ENCODE measurements at places on chromosomes 3 and 15.

DNA sequence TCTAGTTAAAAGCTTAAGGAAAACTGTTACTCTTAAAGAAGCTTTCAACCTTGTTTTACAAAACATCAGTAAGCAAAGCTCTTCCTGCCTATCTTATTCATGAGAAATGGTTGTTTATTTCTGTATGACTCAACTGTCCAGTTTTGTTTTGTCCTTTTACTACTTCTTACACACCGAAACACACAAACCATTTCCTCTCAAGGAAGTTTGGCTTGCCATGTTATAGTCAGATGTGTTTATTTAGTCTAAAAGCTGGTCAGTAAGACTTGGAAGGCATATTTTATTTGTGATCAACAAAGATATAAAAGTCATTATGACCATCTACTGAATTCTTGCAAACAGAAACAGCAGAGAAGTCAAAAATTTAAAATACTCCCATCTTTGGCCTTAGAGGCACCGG lies 53.2 kb upstream of the RBSN start:
- H3K4me3 ChIP-seq: no peak overlapping the region
- H3K36me3 ChIP-seq: no peaks in the 10 kb centered on the region
- H3K4me1 ChIP-seq: no peaks in the 10 kb centered on the region
- no peak for DNase-seq

GRCh38 chr3:119534296-119534695 lies 25.1 kb downstream of the CD80 start:
- no peak overlapping the region for H3K27ac ChIP-seq
- no peaks in the 10 kb centered on the region for H3K4me1 ChIP-seq
- no peak for DNase-seq
- no peak overlapping the region for H3K4me3 ChIP-seq
- no peaks in the 10 kb centered on the region for H3K27me3 ChIP-seq

- DNase-seq: no peak
- H3K27me3 ChIP-seq: no peaks in the 10 kb centered on the region
- H3K36me3 ChIP-seq: no peaks in the 10 kb centered on the region
- no peak overlapping the region for H3K27ac ChIP-seq
- H3K4me3 ChIP-seq: no peak overlapping the region
- no peaks in the 10 kb centered on the region for H3K4me1 ChIP-seq
These were observed 32.2 kb upstream of the LACTB start for GRCh38 chr15:63089260-63090043.

DNA sequence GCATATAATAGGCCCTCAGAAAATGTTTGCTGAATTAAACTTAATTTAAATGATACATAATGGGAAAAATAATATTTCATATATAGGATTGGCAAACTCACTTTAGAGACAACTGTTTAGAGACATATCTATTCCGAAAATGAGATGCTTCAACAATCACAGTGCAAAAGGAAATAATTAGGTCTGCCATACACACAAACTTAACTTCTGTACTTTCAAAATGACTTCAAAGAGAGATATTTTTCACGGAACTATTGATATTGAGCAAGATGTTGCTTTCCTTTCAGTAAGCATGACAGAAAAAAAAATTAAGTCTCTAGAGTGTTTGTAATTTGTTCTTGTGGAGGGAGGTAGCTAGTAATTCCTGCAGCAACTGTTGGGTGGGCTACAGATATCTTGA lies 769.5 kb downstream of the TUSC7 start:
- H3K27ac ChIP-seq: no peak overlapping the region
- no peaks in the 10 kb centered on the region for H3K27me3 ChIP-seq
- H3K4me3 ChIP-seq: no peak overlapping the region
- H3K4me1 ChIP-seq: no peaks in the 10 kb centered on the region
- no peak for DNase-seq

- no peaks in the 10 kb centered on the region for H3K36me3 ChIP-seq
- H3K4me1 ChIP-seq: no peaks in the 10 kb centered on the region
- no peak overlapping the region for H3K27ac ChIP-seq
- H3K4me3 ChIP-seq: no peak overlapping the region
These were observed 117.0 kb upstream of the ARL6 start for GRCh38 chr3:97647441-97647982.

- no peak overlapping the region for H3K4me3 ChIP-seq
- H3K27ac ChIP-seq: no peak overlapping the region
- no peaks in the 10 kb centered on the region for H3K36me3 ChIP-seq
- no peaks in the 10 kb centered on the region for H3K4me1 ChIP-seq
These were observed 80.6 kb downstream of the ULK4 start for GRCh38 chr3:41881233-41881821.

DNA sequence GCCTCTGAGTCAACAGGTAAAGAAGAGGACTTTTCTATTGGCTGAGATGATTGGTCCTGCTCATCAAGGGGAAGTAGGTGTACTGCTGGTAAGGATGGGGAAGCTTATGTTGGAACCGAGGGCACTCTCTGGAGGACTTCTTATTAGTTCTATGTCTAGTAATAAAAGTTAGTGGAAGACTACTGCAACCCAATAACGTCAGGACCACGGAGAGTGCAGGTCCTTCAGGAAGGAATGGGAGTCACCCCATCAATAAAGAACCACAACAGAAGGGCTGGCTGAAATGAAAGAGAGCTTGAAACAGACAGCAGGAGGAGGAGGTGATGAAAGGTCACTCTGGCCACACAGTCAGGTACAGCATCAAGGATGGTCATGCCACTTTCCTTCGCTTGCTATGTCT lies 68.8 kb upstream of the PRR23E start:
- H3K27ac ChIP-seq: no peak overlapping the region
- no peak overlapping the region for H3K4me3 ChIP-seq
- no peaks in the 10 kb centered on the region for H3K4me1 ChIP-seq
- DNase-seq: no peak

DNA sequence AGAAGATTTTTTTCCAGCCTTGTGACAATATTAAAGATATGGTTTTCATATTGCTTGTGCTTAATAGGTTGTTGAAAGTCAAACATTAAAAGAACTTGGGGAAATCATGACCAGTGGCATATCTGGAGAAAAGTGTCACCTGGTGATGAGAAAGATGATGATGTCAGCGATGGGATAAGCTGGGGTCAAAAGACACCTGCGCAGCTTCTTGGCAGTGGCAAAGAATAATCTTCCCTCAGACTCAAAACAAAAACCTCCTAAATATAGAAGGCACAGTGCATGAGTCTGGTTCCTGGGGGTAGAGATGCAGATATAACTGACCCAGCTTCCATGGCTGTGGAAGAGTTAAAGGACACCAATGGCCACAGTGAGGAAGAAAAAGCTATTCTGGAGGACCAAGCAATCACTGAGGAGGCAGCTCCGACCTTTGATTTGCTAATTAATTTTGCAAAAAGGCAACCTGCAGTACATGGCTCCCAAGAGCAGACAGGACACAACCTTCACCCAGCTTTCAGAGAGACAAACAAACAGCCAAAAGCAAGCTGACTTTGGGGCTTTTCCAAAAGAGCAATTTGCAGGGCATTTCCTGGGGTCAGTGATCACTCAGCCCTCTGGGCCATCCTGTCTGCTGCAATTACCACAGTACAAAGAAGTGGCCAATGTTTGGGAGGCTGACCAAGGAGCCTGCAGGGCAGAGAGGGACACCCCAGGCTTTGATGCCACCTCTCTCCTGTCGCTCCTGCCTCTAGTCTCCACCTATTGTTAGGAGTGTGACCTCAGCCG lies 17.6 kb upstream of the SEMA5B start:
- no peak overlapping the region for H3K27ac ChIP-seq
- no peak for DNase-seq
- H3K4me1 ChIP-seq: no peaks in the 10 kb centered on the region
- no peaks in the 10 kb centered on the region for H3K36me3 ChIP-seq
- H3K4me3 ChIP-seq: no peak overlapping the region

DNA sequence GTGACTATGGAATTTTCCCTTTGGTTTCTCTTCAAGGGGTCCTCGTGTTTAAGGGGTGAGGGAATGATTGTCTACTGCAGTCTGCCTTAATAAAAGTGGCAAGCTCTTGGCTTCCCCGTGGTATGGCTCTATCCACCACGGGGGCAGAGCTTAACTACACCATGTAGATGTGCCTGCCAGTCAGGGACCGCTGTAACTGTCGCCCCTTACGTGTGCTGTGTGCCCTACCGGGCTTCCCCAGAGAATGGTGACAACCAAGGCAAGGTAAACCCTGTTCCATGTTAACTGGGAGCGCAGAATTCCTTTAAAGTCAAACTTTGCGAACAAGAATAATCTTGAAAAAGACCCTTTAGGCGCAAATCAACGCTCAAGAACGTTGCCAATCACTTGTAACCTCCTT lies 966 bp upstream of the C3orf80 start:
- no peaks in the 10 kb centered on the region for H3K36me3 ChIP-seq
- H3K4me1 ChIP-seq: peaks cover 16% of the 10 kb centered on the region
- peaks cover 59% of the 10 kb centered on the region for H3K27me3 ChIP-seq
- no peak for DNase-seq

DNA sequence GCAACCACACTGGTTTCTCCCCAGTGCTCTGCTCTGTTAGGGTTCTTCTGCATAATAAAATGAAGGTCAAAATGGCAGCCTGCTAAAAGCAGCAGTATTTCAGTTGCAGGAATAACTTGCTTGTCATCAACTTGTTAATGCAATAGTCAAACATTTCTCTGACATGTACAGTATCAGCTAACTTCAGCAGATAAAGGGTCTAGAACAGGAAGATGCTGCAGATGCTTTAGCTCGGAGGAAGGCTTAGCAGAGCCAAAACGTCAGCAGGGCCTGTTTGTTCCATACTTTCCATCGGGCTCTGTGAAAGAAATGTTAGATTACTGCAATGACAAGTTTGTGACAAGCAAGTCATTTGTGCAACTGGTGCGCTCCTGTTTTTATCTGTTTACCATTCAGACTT lies 291.9 kb downstream of the TIGIT start:
- H3K27ac ChIP-seq: no peak overlapping the region
- DNase-seq: no peak
- no peak overlapping the region for H3K4me3 ChIP-seq
- H3K4me1 ChIP-seq: no peaks in the 10 kb centered on the region

DNA sequence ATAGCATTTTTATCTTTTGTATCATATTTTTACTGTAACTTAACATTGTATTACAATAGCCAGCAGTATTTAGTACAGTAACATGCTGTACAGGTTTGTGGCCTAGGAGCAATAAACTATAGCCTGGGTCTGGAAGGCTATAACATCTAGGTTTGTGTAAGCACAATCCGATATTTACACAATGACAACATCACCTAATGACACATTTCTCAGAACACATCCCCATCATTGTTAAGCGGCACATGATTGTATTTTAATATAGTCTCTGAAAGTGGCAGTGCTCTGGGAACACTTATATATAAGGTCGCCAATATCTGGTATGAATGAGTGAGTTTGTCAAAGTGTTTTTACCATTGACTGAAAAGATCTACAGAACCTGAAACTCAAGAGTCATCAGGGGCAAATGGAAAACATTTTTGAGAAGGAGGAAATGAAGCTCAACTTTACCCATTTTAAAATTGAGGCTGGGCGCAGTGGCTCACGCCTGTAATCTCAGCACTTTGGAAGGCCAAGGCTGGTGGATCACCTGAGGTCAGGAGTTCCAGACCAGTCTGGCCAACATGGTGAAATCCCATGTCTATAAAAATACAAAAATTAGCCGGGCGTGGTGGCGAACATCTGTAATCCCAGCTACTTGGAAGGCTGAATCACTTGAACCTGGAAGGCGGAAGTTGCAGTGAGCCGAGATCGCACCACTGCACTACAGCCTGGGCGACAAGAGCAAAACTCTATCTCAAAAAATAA lies 38.8 kb upstream of the TNFSF10 start:
- DNase-seq: no peak
- no peaks in the 10 kb centered on the region for H3K27me3 ChIP-seq
- H3K27ac ChIP-seq: peak overlapping the region; percentile 88
- peak overlapping the region; percentile 8 for H3K4me3 ChIP-seq
- H3K36me3 ChIP-seq: no peaks in the 10 kb centered on the region

DNA sequence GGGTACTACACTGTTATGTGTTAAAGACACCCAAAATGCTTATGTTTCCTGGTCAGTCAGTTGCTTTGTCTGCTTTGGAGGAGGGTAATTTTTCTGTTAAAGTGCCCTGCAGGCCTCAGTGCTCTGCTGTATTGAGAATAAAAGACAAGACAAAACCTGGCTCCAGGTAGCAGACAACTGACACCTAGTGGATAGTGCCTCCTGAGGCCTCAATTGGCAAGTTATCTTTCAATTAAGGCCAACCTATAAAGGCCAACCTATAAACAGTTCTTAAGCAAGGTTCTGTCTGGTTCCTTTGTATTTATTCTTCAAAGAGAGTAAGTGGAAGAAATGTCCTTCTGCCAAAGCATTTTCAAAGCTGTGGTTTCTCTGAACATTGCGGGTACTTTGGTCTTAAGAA lies 773.8 kb downstream of the MECOM start:
- no peaks in the 10 kb centered on the region for H3K27me3 ChIP-seq
- H3K36me3 ChIP-seq: no peaks in the 10 kb centered on the region
- no peak overlapping the region for H3K4me3 ChIP-seq
- no peak for DNase-seq

GRCh38 chr3:191555037-191555436 lies 94.1 kb downstream of the PYDC2 start:
- H3K27ac ChIP-seq: no peak overlapping the region
- no peaks in the 10 kb centered on the region for H3K4me1 ChIP-seq
- H3K27me3 ChIP-seq: no peaks in the 10 kb centered on the region
- no peak overlapping the region for H3K4me3 ChIP-seq
- DNase-seq: no peak

DNA sequence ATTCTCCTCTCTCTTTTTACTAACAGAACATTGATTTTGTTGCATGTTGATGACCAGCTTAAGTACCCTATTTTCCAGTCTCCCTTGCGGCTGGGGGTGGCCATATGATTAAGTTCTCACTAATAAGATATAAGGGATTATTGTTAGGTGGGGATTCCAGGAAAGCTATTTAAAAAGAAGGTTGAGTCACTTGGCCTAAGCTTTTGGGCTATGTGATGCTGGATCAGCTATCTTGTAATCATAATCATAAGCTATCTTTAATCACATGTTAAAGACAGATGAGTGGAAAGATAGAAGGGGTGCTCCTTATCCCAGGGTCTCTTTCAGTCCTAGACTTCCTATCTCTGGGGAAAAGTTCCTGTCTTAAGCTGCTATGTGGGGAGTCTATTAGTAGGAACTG lies 59.9 kb downstream of the CGNL1 start:
- no peak overlapping the region for H3K4me3 ChIP-seq
- H3K27me3 ChIP-seq: no peaks in the 10 kb centered on the region
- no peak overlapping the region for H3K27ac ChIP-seq
- H3K4me1 ChIP-seq: no peaks in the 10 kb centered on the region

GRCh38 chr3:37190667-37191066 lies 16.3 kb upstream of the LRRFIP2 start:
- DNase-seq: no peak
- H3K27ac ChIP-seq: no peak overlapping the region
- H3K27me3 ChIP-seq: no peaks in the 10 kb centered on the region
- no peak overlapping the region for H3K4me3 ChIP-seq
- H3K4me1 ChIP-seq: no peaks in the 10 kb centered on the region

- no peak overlapping the region for H3K27ac ChIP-seq
- no peak for DNase-seq
- H3K4me3 ChIP-seq: no peak overlapping the region
- no peaks in the 10 kb centered on the region for H3K36me3 ChIP-seq
- no peaks in the 10 kb centered on the region for H3K4me1 ChIP-seq
These were observed 66.7 kb upstream of the TNIK start for GRCh38 chr3:171526869-171527268.

GRCh38 chr3:186210852-186211500 lies 102.1 kb upstream of the ETV5 start:
- no peaks in the 10 kb centered on the region for H3K36me3 ChIP-seq
- H3K27ac ChIP-seq: peak overlapping the region; percentile 86
- peaks cover 21% of the 10 kb centered on the region for H3K4me1 ChIP-seq
- H3K27me3 ChIP-seq: no peaks in the 10 kb centered on the region
- DNase-seq: no peak

Measured in esophagus squamous epithelium (tissue), 5 donors.